Hematopoietic multipotent progenitor cell treated with erythropoietin and hydrocortisone succinate and interleukin-3 and kit ligand, for 15 days (in vitro differentiated cells): ENCODE measurements at places on chromosomes 4 and X.

DNA sequence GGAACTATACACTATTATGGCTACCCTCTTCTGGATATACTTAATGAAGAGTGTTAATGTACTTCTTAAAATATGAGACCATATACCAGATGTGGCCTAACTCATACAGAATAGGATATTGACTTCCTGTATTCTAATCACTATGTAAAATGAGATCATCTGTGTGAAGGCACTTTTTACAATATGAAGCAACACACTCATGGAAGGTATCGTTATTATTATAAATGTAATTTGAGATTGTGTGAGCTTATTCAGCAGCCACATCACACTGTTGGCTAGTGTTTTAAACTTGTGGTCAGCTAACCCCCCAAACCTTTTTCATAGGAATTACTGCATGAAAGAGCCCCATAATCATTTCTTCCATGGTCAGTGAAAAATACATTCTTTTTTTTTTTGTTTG, 281.8 kb upstream of the TEX13A start:
- DNase-seq = no peak

GRCh38 chr4:168831585-168831918, 178.5 kb downstream of the CBR4 start:
- no peak for DNase-seq

DNA sequence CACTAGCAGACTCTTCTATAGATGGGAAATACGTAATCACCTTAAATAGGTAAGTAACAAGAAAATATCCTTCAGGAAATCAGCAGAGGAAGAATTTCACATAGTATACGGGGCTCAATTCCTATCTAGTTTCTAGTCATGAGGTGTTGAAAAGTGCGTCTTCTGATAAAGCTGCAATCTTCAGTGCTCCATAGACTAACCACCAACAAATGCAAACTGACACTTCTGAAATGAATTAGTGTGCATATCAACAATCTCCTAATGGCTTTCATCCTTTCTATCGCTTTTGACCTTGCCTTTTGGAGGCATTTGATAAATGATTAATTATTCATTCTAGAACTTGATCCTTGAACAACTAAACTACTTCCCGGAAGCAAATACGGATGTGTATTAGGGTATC, 2306.6 kb upstream of the AGA start:
- no peak for DNase-seq

GRCh38 chrX:19679787-19680186, 164.5 kb upstream of the MAP3K15 start:
- no peak for DNase-seq

DNA sequence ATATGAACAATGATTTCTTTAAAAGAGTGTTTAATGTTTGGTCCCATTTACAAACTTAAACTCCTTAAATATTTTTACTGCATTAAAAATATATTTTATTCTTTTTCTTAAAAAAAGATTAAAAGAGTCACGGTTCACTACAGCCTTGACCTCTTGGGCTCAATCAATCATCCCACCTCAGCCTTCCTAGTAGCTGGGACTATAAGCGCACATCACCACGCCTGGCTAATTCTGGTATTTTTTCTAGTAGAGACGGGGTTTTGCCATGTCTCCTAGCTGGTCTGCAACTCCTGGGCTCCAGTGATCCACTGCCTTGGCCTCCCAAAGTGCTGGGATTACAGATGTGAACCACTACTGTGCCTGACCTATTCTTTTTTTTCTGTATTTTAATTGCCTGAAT, 104.7 kb upstream of the TLR2 start:
- DNase-seq = no peak

DNA sequence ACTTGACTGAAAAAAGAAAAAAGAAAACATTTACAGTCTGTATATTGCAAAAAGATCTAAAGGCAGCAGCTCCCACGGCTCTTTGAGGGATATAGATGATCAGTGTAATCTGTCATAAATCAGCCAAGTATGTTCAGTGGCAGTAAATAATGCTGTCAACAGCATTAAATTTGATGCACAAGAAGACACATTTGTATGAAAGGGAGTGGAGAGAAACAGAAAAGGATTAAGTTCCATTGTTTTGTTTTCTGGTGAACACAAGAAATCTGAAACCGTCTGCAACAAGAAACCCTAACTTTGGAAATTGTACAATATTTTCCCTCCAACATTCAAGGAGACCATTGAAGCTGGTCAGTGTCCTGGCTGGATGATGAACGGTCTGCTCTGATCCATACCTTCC, 27.6 kb upstream of the C1QTNF7 start:
- no peak for DNase-seq

- no peak for DNase-seq
Observed at GRCh38 chr4:83905952-83906351, 370.0 kb downstream of the GPAT3 start.

GRCh38 chrX:13940671-13941070, 89.0 kb downstream of the GEMIN8 start:
- no peak for DNase-seq

- DNase-seq = peak; percentile 65
Observed at GRCh38 chrX:103687696-103688201, 1.2 kb upstream of the MORF4L2 start.

GRCh38 chr4:34485252-34485651, 1759.1 kb downstream of the ARAP2 start:
- no peak for DNase-seq

GRCh38 chrX:18146954-18147353, 73.7 kb downstream of the BEND2 start:
- peak; percentile 2 for DNase-seq

DNA sequence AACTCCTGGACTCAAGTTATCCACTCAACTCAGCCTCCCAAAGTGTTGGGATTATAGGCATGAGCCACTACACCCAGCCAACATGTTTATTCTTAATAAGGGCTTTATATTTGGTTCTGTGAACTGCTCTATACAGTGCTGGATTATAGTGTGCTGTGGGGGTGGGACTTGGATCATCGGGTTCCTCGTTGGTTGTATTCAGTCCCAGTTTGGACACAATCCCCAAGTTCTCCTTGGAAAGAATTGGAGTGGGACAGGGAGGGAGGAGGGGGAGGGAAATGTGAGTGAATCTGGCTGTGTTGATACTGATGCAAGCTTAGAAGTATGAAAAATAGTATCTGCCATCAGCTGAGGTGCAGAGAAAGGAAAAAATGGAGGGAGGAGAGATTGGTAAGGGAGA, 121.3 kb downstream of the KIT start:
- no peak for DNase-seq

DNA sequence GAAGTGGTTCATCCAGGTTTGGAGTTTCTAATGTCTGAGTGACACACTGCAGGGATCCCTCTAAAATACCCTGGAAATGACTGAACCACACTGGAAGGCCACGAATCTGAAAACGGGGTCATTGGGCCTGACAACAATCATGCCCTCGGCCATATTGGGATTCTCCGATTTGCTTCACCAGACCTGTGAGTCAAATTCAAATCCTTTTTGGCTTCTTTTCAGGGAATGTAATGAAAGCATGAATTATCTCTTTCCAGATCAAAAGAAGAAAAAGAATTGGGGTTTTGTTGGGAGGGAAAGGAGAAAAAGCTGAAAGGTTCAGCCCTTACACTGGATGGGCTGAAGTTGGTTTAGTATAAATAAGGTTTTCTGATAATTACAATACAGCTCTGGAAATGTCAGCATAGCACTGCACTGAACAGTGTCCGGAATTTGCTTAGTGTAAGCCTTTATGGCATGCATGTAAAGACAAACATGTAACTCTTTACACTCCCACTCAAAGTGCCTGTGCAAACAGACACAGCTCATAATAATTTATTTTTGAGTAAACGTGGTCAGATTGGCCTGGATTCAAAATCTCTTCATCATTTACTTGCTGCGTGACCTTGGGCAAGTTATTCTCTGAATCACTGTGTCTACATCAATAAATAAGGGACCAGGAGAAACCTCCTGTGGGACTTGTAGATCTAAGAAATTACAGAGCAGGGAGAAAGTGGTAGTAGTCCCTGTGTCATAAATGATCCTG, 21.4 kb downstream of the CT47C1 start:
- no peak for DNase-seq

- no peak for DNase-seq
Observed at GRCh38 chrX:66602381-66602938, 36.4 kb downstream of the EDA2R start.

DNA sequence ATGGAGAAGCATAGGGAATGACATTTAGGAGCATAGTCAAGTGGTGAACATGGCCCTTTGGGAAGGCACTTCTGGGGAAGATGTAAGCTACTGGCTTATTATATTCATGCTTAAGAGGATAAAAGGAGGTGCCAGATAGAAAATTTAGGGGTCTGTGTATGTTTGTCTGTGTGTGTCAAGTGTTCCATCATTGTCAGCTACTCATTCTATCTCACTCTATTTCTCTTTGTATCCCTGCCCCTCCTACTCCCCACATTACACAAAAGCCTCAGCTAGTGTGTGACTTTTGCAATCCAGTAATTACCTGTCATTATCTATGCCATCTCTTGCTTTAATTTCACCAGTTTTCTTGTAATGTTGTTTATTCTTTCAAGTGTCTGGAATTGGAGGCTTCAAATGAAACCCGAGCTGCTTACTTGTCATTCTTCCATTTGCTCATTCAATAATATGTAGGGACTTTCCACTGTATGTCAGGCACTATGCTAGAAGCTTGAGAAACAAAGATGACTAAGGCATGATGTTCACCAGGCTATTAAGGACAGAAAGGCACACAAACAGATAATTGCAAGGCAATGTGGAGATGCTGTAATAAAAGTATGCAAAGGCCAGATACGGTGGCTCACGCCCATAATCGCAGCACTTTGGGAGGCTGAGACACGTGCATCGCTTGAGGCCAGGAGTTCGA, 229.8 kb upstream of the TEX13C start:
- DNase-seq = no peak

GRCh38 chr4:34139346-34139745, 2105.0 kb downstream of the ARAP2 start:
- DNase-seq = no peak

DNA sequence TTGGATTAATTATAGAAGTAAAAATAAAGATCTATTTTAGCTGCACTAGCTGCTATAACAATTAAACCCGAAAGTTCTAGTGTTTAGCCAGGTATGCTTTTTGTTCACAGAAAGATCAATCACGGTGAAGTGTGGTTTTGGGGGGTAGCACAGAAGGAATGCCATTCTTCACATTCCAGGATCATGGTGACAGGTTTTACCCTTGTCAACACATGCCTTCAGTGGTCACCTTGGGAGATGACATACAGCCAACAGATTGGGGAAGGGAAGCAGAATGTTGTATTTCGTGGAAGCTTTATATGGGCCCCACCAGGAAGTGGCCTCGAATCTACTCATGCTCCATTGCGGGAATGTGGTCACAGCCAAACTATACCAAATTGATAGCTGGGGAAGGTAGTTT, 753.6 kb downstream of the RAPGEF2 start:
- DNase-seq = no peak

GRCh38 chr4:177251237-177251636, 58.4 kb upstream of the NEIL3 start:
- no peak for DNase-seq

DNA sequence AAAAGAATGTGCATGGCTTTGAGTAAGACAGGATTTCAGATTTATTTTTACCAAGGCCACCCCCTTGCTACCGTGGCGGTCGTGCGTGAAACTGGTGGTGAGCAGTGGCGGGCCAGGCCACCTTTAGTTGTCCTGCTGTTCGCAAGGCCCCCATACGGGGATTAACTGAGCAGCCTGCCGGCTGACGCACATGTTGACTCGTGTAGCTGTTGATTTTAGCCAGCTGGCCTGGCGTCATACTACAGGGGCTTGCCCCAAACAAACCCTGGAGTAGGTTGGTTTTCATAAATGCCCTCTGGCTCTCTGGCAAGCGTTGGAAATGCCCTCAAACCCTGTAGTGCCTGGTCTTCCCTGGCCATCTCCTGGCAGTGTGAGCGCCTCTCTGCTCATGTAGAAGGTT, 28.4 kb downstream of the WFS1 start:
- no peak for DNase-seq
